PC-9 (cell line): ENCODE measurements at places on chromosomes 3 and 15. TPM values are rescaled to one million over a fixed set of nuclear protein-coding genes. Genes with fewer than 3 reads are reported as not detected.

SPINK8 gene
- not detected in 2 replicates for total RNA-seq

KNG1 gene
- not detected in 2 replicates for total RNA-seq

FAM227B gene
- total RNA-seq = 1.4 and 3.3 TPM in 2 replicates

KCNAB1 gene
- total RNA-seq = 1.4 and 3.3 TPM in 2 replicates

SUSD5 gene
- total RNA-seq = 0.35 and 0.45 TPM in 2 replicates

RTP3 gene
- not detected in 2 replicates for total RNA-seq

TGM4 gene
- total RNA-seq = 0.61 and 0.63 TPM in 2 replicates

DNA sequence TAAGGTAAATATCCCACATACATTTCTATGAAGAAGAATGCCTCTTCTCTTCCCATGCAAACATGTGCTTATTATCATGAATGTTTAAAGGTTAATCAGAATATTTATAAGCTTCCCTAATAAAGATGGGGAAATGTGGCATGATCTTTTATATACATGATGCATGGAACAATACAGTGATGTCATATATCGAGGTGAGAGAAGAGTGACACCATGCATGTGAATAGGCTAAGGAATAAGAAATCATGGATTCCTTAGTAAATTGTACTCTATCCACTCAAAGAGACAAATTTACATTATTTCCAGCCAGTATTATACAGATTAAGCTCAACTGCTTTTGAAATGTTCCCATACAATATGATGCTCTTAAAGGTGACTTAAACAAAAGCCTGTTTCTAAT, 1035.3 kb downstream of the ROBO1 start:
- no peaks in the 10 kb centered on the region for H3K27me3 ChIP-seq
- H3K4me3 ChIP-seq = no peak overlapping the region
- H3K27ac ChIP-seq = no peak overlapping the region
- no peaks in the 10 kb centered on the region for H3K36me3 ChIP-seq
- peaks cover 5% of the 10 kb centered on the region; the same call in 1 of the 2 replicates for H3K4me1 ChIP-seq
- DNase-seq = no peak

GRCh38 chr3:158712443-158712842, 19.8 kb downstream of the RARRES1 start:
- no peak for DNase-seq
- H3K27ac ChIP-seq = no peak overlapping the region
- no peak overlapping the region for H3K4me3 ChIP-seq
- H3K27me3 ChIP-seq = no peaks in the 10 kb centered on the region
- H3K4me1 ChIP-seq = peaks cover 19% of the 10 kb centered on the region
- H3K36me3 ChIP-seq = peaks cover 33% of the 10 kb centered on the region

GRCh38 chr15:36769098-36769497, 189.7 kb downstream of the CDIN1 start:
- H3K4me3 ChIP-seq = no peak overlapping the region
- no peaks in the 10 kb centered on the region for H3K27me3 ChIP-seq
- H3K36me3 ChIP-seq = no peaks in the 10 kb centered on the region
- H3K4me1 ChIP-seq = peaks cover 10% of the 10 kb centered on the region; the same call in 1 of the 2 replicates

DNA sequence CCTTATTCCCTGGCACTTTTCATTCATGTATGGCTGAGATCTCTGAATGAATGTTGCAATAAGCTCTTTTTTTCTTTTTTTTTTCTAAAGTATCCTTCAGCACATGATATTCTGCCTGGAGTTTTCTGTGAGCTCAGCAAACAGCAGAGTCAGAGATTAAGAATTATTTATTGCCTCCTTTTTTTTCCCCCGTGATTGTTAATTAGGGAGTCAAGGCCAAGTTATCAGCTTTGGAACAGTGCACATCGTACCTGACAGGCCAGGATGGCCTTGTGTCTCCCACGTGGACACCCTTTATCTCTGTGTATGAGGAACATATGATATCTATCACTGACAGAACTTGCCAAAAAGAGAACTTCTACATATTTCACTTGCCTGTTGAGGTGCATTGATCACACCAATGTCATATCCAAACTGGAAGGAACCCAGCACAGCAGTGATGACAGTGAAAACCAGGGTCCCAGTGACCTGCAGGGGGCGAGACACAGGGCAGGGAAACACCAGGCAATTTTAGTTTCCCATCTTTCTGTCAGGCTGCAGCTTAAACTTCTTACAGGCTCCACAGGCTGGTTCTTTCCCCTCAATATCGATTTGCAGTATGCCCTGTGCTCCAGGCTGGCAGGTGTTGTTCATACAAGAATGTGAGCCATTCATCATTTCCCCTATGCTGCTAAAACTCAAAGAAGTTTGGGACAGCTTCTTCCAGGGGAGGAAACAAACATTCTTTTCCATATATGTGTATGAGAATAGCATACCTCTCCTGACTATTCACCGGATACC, 8.2 kb downstream of the SLC2A2 start:
- no peaks in the 10 kb centered on the region for H3K4me1 ChIP-seq
- no peaks in the 10 kb centered on the region for H3K36me3 ChIP-seq
- H3K27me3 ChIP-seq = no peaks in the 10 kb centered on the region
- H3K27ac ChIP-seq = no peak overlapping the region

DNA sequence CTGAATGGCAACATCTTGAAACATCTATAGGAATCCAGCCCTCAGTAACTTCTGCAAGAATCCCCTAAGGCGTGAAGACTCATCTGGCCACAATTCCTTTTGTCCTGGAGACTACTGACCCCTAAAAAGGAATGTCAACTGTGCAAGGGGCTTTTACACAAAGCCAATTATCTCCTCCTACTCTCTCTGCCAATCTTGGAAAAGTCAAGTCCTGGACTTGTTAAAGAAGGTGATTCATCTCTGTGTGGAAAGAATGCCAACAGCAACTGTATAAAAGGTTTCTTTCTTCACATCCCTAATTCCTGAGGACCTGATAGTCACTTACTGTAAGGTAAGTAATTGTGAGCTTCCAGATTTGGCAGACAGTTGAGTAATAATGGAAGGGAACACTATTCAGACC, 22.3 kb downstream of the THRB start:
- no peak for DNase-seq
- no peak overlapping the region for H3K27ac ChIP-seq
- peaks cover 24% of the 10 kb centered on the region for H3K4me1 ChIP-seq
- H3K27me3 ChIP-seq = no peaks in the 10 kb centered on the region

DNA sequence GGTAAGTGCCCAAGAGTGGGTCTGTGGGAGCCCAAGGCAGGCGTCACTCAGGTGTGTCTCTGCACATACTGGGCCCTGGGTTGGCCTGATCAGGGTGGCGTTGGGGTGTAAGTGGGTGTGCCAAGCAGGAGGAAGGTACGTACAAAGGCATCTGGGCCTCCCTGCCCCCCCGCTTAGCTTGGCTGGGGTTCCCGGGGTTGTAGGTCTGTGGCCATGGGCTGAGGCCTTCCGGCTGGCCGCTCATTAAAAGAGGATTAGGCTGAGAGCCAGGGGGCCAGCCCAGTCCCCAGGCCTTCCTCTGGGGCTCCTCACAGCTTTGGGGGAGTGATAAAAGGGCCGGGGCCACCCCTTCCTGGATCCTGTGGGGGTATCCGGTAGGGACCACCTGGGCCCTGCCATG, 13.3 kb downstream of the SEMA3F start:
- H3K36me3 ChIP-seq = no peaks in the 10 kb centered on the region
- no peak for DNase-seq
- no peak overlapping the region for H3K27ac ChIP-seq
- no peak overlapping the region for H3K4me3 ChIP-seq
- peaks cover 23% of the 10 kb centered on the region for H3K4me1 ChIP-seq
- H3K27me3 ChIP-seq = no peaks in the 10 kb centered on the region

DNA sequence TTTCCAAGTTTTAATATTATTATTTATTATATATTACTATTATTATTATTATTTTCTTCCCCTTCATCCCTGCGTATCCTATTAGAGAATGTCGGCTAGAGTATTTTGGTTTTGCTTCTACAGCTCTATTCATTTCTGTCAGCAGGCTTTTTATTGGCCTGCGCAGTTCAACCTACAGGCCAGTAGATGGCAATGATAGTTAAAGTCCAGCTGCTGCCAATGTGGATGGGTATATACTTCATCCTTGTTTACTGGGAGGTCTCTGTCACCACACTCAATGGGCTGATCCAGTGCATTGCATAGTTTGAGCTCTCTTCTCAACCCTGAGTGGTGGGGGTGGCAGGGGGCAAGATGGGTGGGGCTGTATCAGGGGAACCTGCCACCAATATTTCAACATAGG, 799.8 kb downstream of the NSUN3 start:
- H3K27me3 ChIP-seq = no peaks in the 10 kb centered on the region
- no peaks in the 10 kb centered on the region for H3K36me3 ChIP-seq
- no peak overlapping the region for H3K4me3 ChIP-seq
- H3K4me1 ChIP-seq = no peaks in the 10 kb centered on the region

GRCh38 chr3:129534428-129535027, 6.1 kb downstream of the RHO start:
- H3K36me3 ChIP-seq = no peaks in the 10 kb centered on the region
- peak overlapping the region; percentile 34 for H3K27ac ChIP-seq
- DNase-seq = no peak
- H3K4me1 ChIP-seq = peaks cover 26% of the 10 kb centered on the region

DNA sequence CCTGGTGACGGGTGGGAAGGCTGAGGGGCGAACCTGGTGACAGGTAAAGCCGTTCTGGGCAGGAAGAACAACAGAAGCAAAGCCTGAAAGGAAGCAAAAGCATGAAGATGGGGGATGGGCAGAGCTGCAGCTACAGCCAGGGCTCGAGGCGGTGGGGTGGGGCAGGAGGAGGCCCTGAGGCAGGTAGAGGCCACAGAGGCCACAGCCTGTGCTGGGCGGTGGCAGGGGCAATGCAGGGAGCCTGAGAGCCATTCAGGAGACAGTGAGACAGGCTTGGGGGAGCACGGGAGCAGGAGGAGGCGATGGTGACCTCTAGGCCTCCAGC, 8.2 kb downstream of the PCSK6 start:
- DNase-seq = no peak
- peak overlapping the region; percentile 72 for H3K27ac ChIP-seq
- peaks cover 57% of the 10 kb centered on the region for H3K4me1 ChIP-seq
- H3K4me3 ChIP-seq = peak overlapping the region; percentile 44; the same call in 1 of the 2 replicates
- peaks cover 3% of the 10 kb centered on the region for H3K36me3 ChIP-seq

DNA sequence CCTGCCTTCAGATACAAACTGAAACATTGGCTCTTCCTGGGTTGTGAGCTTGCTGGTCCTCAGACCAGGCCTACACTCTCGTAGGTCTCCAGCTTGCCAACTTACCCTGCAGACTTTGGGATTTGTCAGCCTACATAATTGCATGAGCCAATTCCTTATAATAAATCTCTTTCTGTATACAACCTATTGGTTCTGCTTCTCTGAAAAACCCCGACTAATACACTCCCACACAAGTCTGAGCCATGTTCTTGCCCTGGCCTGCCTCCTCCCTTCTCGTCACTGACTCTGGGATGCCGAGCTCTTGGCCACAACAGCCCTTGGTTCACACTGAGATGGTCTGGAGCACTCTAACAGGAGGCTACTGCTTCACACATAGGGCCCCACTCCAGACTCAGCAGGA, 9.5 kb downstream of the CYP19A1 start:
- no peak for DNase-seq
- no peaks in the 10 kb centered on the region for H3K27me3 ChIP-seq
- H3K36me3 ChIP-seq = no peaks in the 10 kb centered on the region
- H3K4me1 ChIP-seq = no peaks in the 10 kb centered on the region
- H3K27ac ChIP-seq = no peak overlapping the region
- H3K4me3 ChIP-seq = no peak overlapping the region

GRCh38 chr3:44476181-44476611, 1.3 kb downstream of the ZNF445 start:
- no peak for DNase-seq
- peak overlapping the region; percentile 64 for H3K4me3 ChIP-seq
- no peaks in the 10 kb centered on the region for H3K36me3 ChIP-seq

GRCh38 chr3:45881078-45882022, 5.0 kb upstream of the CCR9 start:
- no peaks in the 10 kb centered on the region for H3K36me3 ChIP-seq
- peak; percentile 57 for DNase-seq
- peaks cover 15% of the 10 kb centered on the region for H3K4me1 ChIP-seq
- H3K27ac ChIP-seq = no peak overlapping the region
- H3K27me3 ChIP-seq = no peaks in the 10 kb centered on the region
- no peak overlapping the region for H3K4me3 ChIP-seq

- DNase-seq = no peak
- H3K4me1 ChIP-seq = no peaks in the 10 kb centered on the region
- no peak overlapping the region for H3K4me3 ChIP-seq
- no peak overlapping the region for H3K27ac ChIP-seq
- H3K27me3 ChIP-seq = no peaks in the 10 kb centered on the region
Measured at GRCh38 chr3:117355566-117355965, 646.0 kb downstream of the TUSC7 start.

DNA sequence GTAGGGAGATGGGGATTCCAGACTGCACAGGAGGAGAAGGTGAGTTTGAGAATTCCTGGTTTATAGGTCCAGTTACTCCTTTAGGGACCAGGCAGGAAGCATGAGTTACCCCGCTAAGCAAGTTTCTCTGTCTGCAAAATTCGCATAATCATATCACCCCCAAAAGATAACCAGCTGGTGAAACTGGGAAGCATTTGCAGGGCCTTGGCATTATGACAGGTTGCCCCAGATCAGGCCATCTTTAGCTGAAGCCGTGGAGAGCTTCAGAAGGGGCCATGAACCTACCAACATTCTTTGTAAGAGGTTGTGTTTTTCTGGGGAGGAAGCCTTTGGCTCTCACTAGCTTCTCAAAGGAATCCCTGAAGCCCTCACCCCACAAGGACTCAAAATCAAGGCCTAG, 29.4 kb downstream of the ATP2B2 start:
- DNase-seq = no peak
- H3K4me3 ChIP-seq = no peak overlapping the region
- no peak overlapping the region for H3K27ac ChIP-seq
- H3K27me3 ChIP-seq = peaks cover 91% of the 10 kb centered on the region
- H3K36me3 ChIP-seq = no peaks in the 10 kb centered on the region

- H3K27ac ChIP-seq = no peak overlapping the region
- H3K4me1 ChIP-seq = no peaks in the 10 kb centered on the region
- no peaks in the 10 kb centered on the region for H3K27me3 ChIP-seq
- H3K4me3 ChIP-seq = no peak overlapping the region
- DNase-seq = no peak
Measured at GRCh38 chr3:19711160-19711782, 222.7 kb downstream of the EFHB start.

- H3K27ac ChIP-seq = no peak overlapping the region
- H3K27me3 ChIP-seq = peaks cover 12% of the 10 kb centered on the region; the same call in 1 of the 2 replicates
- no peaks in the 10 kb centered on the region; the same call in 1 of the 2 replicates for H3K4me1 ChIP-seq
- no peaks in the 10 kb centered on the region for H3K36me3 ChIP-seq
- H3K4me3 ChIP-seq = no peak overlapping the region
Measured at GRCh38 chr3:37591116-37591781, 270.4 kb upstream of the CTDSPL start.

- peaks cover 4% of the 10 kb centered on the region; the same call in 1 of the 2 replicates for H3K36me3 ChIP-seq
- no peaks in the 10 kb centered on the region for H3K27me3 ChIP-seq
- 0 out of 2 replicates have a peak, but pooled peaks cover 5% of the 10 kb centered on the region for H3K4me1 ChIP-seq
- no peak overlapping the region for H3K4me3 ChIP-seq
- DNase-seq = no peak
Measured at GRCh38 chr15:29770796-29771195, 51.5 kb downstream of the TJP1 start.

GRCh38 chr3:182234881-182235280, 523.2 kb downstream of the SOX2 start:
- no peak overlapping the region for H3K27ac ChIP-seq
- DNase-seq = no peak
- no peak overlapping the region for H3K4me3 ChIP-seq
- peaks cover 19% of the 10 kb centered on the region for H3K4me1 ChIP-seq

DNA sequence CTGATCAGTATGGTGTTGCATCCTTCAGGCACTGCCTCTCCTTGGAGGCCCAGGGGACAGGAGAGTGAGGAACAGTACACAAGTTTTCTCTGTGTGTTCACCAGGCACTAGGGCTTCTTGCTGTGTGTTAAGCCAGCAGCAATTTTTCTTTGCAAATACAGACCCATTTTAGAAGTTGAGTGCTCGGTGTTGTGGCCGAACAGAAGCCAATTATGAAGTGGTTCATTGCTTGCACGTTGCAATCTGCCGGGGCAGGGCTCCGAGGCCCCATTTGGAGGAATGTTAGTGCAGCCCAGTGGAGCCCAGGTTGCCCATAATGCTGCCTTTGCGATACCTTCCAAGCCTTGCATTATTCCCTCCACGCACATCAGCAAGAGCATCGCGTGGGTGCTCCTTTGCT, 51.0 kb downstream of the EPHB1 start:
- no peaks in the 10 kb centered on the region for H3K36me3 ChIP-seq
- H3K27me3 ChIP-seq = no peaks in the 10 kb centered on the region
- peak overlapping the region; percentile 48 for H3K27ac ChIP-seq
- no peak overlapping the region for H3K4me3 ChIP-seq
